Gastrocnemius medialis (tissue), 4 donors: ENCODE measurements at places on chromosomes 1 and 21. TPM values are rescaled to one million over a fixed set of nuclear protein-coding genes. Genes with fewer than 3 reads are reported as not detected.

GREM2 gene
- 0.75 TPM for total RNA-seq

COL24A1 gene
- not detected for total RNA-seq

CFHR3 gene
- total RNA-seq: not detected

UQCRHL gene
- 1.2 TPM for total RNA-seq

PADI3 gene
- total RNA-seq: not detected

SPRR2F gene
- total RNA-seq: not detected

RHBDL2 gene
- total RNA-seq: not detected

LCE1B gene
- total RNA-seq: not detected

DNA sequence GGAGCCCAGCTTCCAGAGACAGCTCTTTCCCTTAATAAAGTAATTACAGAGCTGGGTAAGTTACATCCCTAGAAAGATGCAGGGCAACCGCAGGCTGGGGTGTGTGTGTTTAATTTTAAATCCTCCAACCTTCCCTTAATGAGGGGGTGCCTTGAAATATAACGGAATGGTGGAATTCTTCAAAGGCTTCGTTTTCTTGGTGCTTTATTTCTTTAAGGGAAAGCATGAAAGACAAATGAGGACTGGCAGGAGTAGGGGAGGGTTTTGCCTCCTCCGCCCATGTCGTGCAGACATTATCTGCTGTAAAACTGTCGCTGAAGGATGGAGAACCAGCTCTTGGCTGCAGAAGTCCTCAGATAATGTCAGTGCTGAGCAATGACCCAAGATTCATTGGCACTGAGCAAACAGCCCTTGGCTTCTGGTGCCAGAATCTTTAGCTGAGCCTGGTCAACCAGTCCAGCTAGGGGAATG lies 15.5 kb downstream of the SLC6A17 start:
- no peak for DNase-seq
- no peak overlapping the region for H3K27ac ChIP-seq
- H3K4me3 ChIP-seq: no peak overlapping the region
- no peaks in the 10 kb centered on the region for H3K27me3 ChIP-seq

DNA sequence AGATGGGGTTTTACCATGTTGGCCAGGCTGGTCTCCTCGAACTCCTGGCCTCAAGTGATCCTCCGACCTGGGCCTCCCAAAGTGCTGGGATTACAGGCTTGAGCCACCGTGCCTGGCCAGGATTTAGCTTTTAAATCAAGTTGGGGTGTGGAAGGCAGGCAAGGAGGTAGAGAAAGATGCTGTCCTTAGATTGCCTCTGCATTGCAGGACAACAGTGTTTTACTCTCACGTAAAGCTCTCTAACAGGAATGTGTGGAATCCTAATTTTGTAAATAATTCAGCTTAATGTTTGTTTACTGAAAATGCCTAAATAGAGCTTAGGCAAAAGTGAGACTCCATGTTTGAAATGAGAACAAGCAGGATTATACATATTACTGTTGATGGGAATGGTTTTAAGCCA lies 29.5 kb upstream of the TGFB2 start:
- H3K4me3 ChIP-seq: no peak overlapping the region
- H3K27me3 ChIP-seq: no peaks in the 10 kb centered on the region
- H3K27ac ChIP-seq: no peak overlapping the region
- H3K36me3 ChIP-seq: peaks cover 5% of the 10 kb centered on the region

DNA sequence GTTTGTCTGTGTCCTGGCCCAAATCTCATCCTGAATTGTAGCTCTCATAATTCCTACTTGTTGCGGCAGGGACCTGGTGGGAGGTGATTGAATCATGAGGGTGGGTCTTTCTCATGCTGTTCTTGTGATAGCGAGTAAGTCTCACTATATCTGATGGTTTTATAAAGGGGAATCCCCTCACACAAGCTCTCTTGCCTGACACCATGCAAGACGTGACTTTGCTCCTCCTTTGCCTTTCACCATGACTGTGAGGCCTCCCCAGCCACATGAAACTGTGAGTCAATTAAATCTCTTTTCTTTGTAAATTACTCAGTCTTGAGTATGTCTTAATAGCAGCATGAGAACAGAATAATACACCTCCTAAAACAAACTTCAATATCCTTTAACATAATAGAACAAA lies 1065.6 kb downstream of the PLA2G4A start:
- DNase-seq: no peak
- no peak overlapping the region for H3K4me3 ChIP-seq
- no peaks in the 10 kb centered on the region for H3K4me1 ChIP-seq
- H3K36me3 ChIP-seq: no peaks in the 10 kb centered on the region
- H3K27ac ChIP-seq: no peak overlapping the region

GRCh38 chr21:44845418-44846223 lies 27.8 kb upstream of the SUMO3 start:
- H3K4me1 ChIP-seq: peaks cover 21% of the 10 kb centered on the region
- no peaks in the 10 kb centered on the region for H3K36me3 ChIP-seq
- peak overlapping the region; percentile 43 for H3K27ac ChIP-seq
- peaks cover 13% of the 10 kb centered on the region for H3K27me3 ChIP-seq
- H3K4me3 ChIP-seq: peak overlapping the region; percentile 21

GRCh38 chr1:54804471-54805132 lies 3.5 kb upstream of the TTC22 start:
- peaks cover 27% of the 10 kb centered on the region for H3K27me3 ChIP-seq
- no peak for DNase-seq
- H3K4me1 ChIP-seq: no peaks in the 10 kb centered on the region
- no peaks in the 10 kb centered on the region for H3K36me3 ChIP-seq
- no peak overlapping the region for H3K27ac ChIP-seq
- H3K4me3 ChIP-seq: no peak overlapping the region

DNA sequence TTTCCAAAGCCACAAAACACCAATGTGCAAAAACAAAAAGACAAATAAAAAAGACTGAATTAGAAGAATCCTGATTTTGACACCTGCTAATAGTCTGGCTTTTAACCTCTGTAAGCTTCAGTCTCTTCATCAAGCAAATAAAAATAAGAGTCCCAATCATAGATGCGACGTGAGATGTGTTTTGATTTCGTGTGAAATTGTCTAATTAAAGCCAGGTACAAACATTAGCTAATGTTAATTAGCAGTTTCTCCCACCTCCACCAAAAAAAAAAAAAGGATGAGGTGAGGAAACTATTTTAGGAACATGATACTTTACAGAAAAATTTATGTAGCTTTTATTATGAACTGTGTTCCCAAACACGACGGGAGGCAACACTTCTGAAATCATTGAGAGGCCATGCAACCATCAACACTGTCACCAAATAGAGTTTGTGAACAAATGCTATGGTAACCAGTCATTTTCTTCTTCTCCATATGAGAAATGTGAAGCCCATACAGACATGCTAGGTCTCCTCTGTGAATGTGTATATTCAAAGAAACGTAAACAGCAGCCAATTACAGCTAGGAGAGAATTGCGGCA lies 6.7 kb upstream of the EVI5 start:
- H3K4me3 ChIP-seq: no peak overlapping the region
- H3K4me1 ChIP-seq: peaks cover 8% of the 10 kb centered on the region
- no peak overlapping the region for H3K27ac ChIP-seq
- no peaks in the 10 kb centered on the region for H3K36me3 ChIP-seq

- no peak overlapping the region for H3K4me3 ChIP-seq
- no peak overlapping the region for H3K27ac ChIP-seq
- H3K4me1 ChIP-seq: no peaks in the 10 kb centered on the region
Observed at GRCh38 chr1:209577346-209577745, 6.2 kb upstream of the CAMK1G start.

- no peak overlapping the region for H3K27ac ChIP-seq
- H3K4me3 ChIP-seq: no peak overlapping the region
- H3K27me3 ChIP-seq: no peaks in the 10 kb centered on the region
- no peak for DNase-seq
Observed at GRCh38 chr1:205669341-205670149, 10.8 kb downstream of the SLC45A3 start.

- H3K4me3 ChIP-seq: no peak overlapping the region
- no peak for DNase-seq
- no peaks in the 10 kb centered on the region for H3K36me3 ChIP-seq
Observed at GRCh38 chr1:87730274-87731216, 401.9 kb downstream of the LMO4 start.

DNA sequence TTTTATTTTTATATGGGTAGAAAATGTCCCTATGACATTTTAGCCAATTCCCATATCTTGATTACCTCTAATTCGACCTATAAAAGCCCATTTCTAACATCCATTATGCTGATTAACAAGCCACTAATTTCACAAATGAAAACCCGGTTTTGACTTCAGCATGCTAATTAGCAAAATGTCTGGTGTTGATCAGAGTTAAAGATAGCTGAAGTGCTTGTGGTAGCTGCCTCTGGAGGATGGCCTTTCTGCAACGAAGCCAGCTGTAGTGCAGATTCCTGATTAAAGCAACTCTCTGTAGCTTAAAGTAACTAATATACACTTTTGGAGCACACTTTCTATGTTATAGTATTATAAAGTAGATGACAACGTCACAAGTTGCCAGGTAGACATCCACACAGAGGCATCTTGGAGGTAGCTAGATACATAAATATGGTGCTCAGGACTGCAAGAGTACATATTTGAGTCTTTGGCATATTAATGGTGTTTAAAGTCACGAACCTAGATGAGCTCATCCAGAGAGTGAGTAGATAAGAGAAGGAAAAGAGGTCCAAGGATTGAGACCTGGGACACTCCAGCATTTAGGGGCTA lies 239.5 kb downstream of the BRINP2 start:
- H3K4me1 ChIP-seq: no peaks in the 10 kb centered on the region
- no peak overlapping the region for H3K4me3 ChIP-seq
- no peak for DNase-seq
- H3K27me3 ChIP-seq: no peaks in the 10 kb centered on the region

DNA sequence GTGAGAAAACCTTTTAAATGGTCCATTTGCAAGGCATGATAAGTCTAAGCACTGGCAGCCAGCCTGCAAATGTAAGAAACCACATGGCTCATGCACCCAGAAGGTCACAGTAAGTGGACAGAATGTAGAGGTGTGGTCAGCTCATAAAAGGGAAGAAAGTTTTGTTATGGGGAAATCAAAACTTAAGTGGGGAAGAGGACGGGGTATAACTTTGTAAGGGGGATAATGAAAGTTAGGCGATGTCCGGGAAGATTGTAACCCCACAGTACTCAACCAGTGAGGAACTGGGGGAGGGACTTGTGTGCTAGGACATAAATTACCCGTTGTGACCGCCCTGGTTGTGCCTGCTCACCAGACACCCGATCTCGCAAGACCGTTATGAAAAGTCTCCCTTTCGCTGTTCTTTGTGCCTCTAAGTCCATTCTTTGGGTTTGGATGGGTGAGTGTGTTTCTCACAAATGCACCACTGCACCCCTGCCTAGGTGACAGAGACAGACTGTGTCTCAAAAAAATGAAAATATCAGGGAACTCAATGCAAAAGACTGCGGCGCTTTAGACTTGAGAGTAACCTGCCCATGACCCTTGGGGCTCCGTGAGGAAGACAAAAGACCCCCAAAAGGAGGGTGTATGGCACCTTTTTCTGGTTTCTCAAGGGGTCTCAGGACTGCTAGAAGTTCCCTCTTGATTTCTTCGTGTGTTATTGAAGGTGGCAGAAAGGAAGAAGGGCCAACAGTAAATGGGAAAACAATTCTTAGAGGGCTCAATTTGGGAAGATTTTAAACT lies 28.6 kb upstream of the ZNF496 start:
- DNase-seq: no peak
- H3K27ac ChIP-seq: peak overlapping the region; percentile 47
- no peaks in the 10 kb centered on the region for H3K27me3 ChIP-seq
- H3K4me3 ChIP-seq: peak overlapping the region; percentile 32

- DNase-seq: no peak
- no peaks in the 10 kb centered on the region for H3K27me3 ChIP-seq
- H3K36me3 ChIP-seq: no peaks in the 10 kb centered on the region
- H3K4me3 ChIP-seq: no peak overlapping the region
- H3K4me1 ChIP-seq: peaks cover 16% of the 10 kb centered on the region
Observed at GRCh38 chr1:229950908-229951307, 116.1 kb upstream of the GALNT2 start.

- no peak overlapping the region for H3K4me3 ChIP-seq
- no peak overlapping the region for H3K27ac ChIP-seq
Observed at GRCh38 chr1:33273961-33274371, 17.7 kb downstream of the ZNF362 start.

DNA sequence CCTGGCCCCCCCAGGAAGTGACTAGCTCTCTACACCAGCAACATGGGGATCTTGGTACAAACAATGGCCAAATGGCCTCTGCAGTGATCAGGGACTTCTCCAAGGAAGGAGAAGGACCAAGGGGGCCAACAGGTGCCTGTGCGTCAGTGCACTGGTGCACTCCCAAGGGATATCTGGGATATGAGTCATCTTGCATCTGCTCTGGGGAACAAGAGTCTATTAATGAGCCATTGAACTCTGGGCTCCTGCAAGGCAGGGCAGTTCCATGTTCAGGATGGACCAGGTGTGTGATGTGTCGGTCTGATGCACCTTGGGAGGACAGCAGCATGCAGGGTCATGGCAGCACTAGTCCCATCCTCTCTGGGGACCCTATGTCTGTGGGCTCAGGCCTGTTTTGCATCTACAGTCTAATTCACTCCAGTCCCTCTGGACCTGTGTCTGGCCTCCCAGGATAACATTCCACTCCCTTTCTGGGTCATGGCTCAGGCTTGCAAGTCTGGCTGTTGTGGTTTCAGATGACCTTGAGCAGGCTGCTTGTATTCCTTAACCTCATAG lies 125.3 kb downstream of the TRABD2B start:
- H3K36me3 ChIP-seq: no peaks in the 10 kb centered on the region
- H3K4me3 ChIP-seq: no peak overlapping the region

DNA sequence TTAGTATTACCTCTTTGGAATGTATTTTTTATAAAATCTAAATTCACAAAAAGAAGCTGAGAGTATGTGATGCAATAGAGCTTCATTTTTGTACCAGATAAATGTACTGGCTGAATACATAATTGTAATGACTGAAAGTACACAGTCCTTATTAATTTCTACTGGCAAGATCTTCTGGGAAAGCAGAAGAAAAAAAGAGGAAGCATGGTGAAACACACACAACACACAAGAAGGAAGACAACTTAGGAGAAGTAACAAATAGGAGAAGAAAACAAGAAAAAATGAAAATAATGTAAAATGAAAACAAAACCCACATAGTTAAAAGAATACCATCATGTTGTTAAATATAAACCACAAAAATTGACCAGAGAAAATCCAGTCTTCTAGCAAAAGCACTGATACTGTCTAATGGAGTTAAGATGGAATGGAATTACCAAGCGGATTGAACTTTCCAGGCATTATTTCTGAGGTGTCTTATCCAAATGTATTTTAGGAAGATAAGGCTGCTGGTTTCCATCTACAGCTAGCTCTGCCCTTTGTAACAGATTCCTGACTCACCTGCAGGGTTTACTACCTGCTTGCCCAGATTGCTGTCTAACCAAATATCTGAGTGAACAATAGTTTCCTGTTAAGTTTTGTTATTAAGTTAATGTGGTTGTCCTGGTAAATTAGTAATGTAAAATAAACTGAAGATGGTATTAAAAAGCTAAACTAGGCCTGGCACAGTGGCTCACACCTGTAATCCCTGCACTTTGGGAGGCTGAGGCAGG lies 4.5 kb upstream of the COP1 start:
- no peaks in the 10 kb centered on the region for H3K27me3 ChIP-seq
- no peak for DNase-seq
- H3K36me3 ChIP-seq: no peaks in the 10 kb centered on the region
- H3K4me1 ChIP-seq: peaks cover 8% of the 10 kb centered on the region
